ENCODE measurements at places on chromosomes 11 and 22. TPM values are rescaled to one million over a fixed set of nuclear protein-coding genes. Genes with fewer than 3 reads are reported as not detected.

The ISX gene
- total RNA-seq = not detected

The UCP2 gene
- 23.1 TPM for total RNA-seq

The CDC45 gene
- not detected for total RNA-seq

DNA sequence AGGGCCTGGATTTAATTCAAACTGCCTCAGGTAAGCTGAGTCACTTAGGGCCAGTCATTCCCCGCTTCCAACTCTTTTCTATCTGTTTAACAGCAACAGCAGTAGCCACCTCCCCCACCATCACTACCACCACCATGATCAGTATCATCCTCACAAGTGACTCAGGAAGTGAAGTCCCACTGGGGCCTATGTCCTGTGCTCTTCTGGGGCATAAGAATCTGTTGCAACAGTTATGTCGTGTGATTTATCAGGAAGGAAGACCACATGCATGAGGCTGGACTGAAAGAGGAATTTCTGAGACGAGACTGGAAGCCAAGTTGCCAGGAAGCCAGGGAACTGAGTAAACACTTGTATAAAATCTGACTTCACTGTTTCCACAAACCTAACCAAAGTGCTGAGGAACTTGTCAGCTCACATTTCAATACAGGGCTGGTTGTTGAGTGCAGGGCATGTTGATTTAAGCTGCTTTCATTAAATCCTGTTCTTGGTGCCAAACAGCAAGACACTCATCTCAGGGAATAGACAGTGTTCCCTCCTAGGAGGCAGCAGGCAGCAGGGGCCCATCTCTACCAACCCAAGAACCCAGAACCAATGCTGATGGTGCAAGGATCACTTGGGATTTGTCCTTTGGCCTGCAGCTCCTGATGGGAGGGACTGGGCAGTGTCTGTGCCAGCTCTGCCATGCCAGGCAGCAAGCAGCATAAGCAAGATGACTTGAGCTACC, 226.7 kb upstream of the NARS2 start:
- no peak for DNase-seq

The TENM4 gene
- total RNA-seq = 2.3 TPM

DNA sequence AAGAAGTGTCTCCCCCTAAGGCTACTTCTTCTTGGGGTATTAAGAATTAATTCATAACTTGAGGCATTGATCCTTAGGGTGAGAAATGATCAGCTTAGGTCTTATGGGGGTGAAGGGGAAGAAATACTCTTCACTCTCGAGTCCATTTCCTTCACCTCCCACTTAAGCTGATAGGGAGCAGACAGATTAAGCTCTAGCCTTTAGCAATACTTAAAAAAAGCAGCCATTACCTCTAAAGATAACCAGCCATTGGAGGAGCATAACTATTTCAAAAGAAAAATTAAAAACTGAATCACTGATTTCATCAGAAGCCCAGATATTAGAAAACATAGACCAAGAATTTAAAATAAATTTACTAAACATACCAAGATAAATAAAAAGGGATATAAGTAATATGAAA, 60.5 kb downstream of the ENTHD1 start:
- DNase-seq = no peak

GRCh38 chr11:90774727-90775566, 552.1 kb upstream of the CHORDC1 start:
- DNase-seq = no peak

DNA sequence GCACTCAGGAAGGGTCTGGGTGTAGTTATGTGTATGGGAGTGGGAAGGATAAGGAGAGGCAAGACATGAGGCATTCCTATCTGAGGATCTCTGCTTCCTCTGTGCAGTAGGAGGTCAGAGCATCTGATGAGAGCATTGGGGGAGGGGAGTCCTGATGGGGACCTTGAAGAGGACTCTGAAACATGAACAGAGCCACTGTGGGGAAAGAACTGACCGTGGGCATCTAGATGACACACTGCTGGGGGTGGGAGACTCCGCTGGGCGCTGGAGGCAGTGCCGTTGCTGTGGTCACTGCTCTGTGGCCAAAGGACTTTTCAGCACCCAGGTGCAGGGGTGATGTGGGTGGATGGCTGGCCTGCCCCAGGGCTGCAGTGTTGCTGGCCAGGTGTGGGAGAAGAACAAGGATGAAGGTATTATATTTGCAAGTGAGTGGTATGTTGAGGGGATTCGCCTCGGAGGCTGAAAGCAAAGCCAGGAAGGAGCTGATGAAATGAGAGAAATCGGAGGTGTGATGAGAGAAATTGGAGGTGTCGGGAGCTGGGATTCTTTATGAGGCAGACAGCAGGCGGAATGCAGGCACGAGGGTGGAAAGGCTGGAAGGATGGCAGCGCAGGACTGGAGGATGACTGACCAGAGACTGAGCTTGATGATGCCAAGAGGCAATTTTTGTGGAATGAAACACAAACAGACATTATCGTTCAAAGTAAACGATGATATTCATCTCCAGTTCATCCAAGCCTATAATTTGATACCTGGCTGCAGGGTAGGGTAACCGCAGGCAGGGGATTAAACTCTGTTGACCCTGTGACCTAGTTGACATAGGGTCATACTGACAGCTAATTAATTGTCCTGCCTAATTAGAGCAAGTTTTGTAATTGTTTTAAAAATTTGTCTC, 19.4 kb upstream of the TMPRSS4 start:
- DNase-seq = no peak

DNA sequence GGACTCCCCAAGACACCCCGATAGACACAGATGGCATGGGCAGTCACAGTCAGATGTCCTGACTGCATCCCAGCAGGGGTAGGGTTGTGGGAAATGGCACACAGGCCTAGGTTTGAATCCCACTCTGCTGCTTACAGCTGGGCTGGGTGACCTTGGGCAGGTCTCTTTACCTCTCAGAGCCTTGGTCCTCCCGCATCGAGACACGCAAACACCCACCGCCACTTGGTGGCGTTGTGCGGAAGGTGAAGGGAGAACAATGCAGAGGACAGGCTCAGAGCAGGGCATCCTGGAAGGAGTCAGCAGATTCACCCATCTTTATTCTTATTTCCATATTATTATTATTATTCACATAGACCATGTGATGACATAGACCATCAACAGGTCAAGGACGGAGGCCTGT, 140.5 kb downstream of the MIAT start:
- no peak for DNase-seq

The LRRC51 gene
- total RNA-seq = 5.5 TPM

The NXPE1 gene
- not detected for total RNA-seq

DNA sequence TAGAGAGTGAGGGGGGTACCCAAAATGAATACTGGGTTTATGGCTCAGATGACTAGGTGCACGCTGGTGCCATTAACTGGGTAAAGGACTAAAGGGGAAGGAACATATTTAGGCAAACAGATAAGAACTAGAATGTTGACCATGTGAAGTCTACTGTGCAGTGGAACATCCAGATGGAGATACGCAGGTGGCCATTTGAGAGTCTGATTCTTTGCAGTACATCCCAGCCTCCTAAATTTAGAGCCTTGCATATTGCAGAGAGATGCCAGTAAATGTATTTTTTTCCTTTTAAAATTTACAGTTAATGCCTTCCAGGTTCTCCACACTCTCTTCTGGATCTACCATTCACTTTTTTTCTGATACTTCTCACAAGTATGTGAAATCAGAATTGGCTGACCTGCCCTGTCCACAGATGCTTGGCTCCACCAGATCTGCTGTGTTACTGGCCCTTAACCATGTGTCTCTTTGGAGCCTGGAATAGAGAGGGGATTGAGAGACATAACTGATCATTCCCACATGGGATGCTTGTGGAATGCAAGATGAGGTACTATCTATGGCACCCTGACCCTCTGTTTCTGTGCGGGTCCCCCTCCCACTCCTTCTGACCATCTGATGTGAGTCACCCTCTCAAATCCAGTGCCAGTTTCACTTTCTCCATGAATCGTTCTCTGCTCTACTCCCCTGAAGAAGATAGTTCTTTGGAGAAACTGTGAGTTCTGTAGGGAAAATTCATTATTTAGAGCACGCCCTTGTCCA, 77.0 kb upstream of the NCAM1 start:
- no peak for DNase-seq

The DERL3 gene
- total RNA-seq = 6.9 TPM

DNA sequence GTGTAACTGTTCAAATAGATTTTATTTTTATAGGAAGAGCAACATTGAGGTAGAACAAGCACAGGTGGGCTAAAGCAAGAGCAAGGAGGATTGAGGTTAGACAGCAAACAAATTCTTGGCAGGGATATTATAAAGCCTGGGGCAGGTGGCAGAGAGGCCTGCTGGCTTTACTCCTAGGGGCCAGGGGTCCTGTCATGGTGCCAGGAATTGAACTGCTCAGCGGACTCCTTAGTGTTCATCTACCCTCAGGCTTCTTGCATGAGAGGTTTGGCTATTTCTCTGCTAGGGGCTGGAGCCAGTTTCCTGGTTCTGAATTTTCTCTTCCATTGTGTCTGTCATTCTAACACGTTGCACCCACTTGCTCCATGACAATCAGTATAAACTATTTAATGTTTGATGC, 217.2 kb upstream of the NCAM1 start:
- DNase-seq = no peak

GRCh38 chr11:79371152-79371551, 69.7 kb downstream of the TENM4 start:
- DNase-seq = no peak

DNA sequence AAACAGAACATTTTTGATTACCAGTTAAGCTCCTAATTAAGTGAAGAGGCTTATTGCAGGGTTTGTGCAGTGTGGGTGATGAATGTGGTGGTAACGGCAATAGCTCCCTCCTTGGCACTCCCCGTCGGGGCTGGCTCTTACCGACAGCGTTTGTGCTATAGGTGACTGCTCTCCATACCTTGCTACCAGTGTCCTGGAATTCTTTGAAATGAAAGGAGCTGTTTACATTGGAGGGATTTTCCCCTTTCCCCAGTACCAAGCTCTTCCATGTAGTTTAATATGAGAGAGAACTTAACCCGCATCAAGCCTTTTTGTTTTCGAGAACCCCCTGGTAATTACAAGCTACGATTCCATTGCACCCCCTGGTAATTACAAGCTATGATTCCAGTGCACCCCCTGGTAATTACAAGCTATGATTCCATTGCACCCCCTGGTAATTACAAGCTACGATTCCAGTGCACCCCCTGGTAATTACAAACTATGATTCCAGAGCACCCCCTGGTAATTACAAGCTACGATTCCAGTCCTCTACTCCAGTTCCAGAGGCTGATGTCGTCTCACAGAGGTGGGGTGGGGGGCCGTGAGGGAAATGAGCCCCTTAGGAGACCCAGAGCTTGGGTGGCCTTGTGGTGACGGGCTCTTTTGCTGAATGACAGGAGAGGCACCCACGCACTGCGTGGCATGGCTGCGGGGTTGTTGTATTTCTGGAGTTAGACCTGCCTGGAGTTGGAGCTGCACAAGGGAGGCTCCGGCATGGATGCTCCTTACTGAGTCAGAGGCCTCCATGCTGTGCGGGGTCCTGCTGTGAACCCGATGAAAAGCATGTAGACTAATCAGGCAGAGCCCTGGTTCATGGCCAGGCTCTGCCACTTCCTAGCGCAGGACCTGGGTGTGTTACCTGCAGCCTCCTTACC, 205.3 kb downstream of the TBC1D22A start:
- DNase-seq = no peak

DNA sequence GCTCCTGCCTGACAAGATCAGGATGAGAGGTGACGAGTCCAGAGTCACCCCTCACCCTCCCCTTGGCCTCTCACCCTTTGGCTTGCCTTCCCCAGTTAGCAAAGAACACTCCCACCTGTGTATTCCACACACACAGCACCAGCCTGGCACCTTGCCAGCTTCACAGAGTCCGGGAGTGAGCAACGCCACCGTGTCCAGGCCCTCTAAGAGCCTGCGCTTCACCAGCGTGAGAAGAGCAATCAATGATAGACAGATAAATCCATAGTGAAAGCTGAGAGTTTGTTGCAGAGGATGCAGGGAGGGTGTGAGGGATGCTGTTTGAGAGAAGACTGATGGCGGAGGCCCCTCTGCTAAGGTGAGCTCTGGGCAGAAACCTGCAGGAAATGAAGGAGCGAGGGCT, 404.5 kb downstream of the LARGE1 start:
- peak; percentile 61 for DNase-seq

- peak; percentile 43 for DNase-seq
Observed at GRCh38 chr22:20111045-20111688, 4.7 kb upstream of the RANBP1 start.

The OR2AG2 gene
- not detected for total RNA-seq

The APOA1 gene
- total RNA-seq = 13.4 TPM

The PHOX2A gene
- total RNA-seq = not detected

GRCh38 chr11:112525270-112525669, 264.6 kb upstream of the PLET1 start:
- DNase-seq = peak; percentile 60

DNA sequence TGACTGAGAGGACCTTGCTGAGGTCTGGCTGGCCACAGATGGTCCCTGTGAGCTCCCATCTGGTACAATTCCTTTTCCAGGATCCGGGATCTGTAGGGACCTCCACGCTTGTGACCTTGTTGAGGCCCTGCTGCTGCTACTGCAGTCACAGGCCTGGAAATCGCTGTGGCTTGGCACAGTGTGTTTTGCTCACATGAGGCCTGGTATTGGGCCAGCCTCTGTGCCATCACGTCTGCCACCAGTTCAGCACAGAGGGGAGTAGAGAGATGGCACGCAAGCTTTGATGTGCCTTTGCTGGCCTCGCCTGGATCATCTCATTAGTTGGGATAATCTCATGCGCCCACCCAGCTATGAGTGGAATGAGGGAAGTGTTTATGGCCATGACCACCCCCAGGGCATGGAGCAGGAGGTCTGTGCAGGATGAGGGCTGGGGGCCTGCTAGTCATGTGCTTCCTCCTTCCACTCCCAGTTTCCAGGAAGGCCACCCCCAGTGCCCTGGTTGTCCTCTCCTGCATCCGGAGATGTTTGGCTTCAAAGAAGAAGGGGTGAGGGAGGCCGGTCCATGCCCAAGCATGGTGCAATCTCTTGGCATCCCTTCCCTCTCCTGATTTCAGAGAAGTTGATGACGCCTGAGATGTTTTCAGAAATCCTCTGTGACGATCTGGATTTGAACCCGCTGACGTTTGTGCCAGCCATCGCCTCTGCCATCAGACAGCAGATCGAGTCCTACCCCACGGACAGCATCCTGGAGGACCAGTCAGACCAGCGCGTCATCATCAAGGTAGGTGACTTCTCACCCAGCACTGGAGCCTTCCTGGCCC, 22.4 kb downstream of the DERL3 start:
- peak; percentile 74 for DNase-seq

The CECR2 gene
- 5.2 TPM for total RNA-seq

GRCh38 chr11:3050386-3051195, 6.6 kb downstream of the CARS1 start:
- DNase-seq = no peak

DNA sequence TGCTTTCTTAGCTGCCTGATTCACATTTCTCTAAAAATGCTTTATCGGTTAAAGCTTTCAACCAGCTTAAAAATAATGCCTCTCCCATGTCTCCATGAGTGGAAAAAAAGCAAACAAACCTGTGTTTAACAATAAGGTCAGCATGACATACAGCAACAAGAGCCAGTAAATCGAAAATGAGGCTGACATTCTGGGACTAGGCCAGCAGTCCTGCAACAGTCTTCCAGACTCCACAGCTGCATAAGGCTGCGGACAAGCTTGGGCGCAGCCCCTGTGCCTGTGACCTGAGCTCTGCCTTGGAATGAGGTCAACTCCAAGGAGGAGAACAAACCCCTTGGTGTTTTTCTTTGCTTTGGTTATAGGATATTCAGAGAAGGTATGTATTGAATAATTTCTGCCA, 95.5 kb downstream of the PGR start:
- DNase-seq = peak; percentile 89

- no peak for DNase-seq
Observed at GRCh38 chr11:105937331-105937730, 84.7 kb downstream of the MSANTD4 start.

Data from right cardiac atrium (tissue), 5 donors.